HS-5 (cell line): ENCODE measurements at places on chromosomes 7 and 10.

DNA sequence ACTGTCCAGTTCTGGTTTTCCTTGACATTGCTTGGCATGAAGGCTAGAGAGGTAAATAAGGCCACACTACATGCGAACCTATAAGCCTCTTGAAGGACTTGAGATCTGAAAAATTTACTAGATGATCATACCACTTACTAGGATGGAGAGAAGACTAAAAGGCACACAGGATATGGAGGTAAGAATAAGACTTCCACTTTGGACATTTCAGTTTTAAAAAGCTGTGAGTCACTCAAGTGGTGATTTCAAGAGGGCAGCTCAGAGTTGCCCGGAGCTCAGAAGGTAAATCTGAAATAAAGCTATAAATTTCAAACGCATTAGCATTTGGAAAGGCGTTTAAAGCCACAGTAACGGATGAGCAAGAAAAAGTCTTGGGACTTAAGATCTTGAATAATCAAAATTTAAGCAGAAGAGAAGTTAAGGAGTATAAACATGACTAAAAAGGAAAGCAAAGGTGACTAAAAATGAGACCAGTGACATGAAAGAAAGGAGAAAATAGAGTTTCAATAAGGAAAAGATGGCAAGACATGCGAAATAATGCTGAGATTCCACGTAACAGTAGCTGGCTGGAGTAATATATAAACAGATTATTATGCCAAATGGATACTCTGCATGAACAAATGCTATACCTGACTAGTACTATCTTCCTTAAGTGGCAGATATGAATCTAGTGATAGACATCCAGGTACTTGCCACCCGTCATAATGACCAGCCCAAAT is 68.3 kb downstream of the SNX13 start:
- no peak for DNase-seq

GRCh38 chr7:43328785-43329380 is 216.4 kb downstream of the HECW1 start:
- DNase-seq: no peak

GRCh38 chr7:39493934-39494333 is 72.3 kb upstream of the YAE1 start:
- peak; percentile 14 for DNase-seq

- no peak for DNase-seq
Measured at GRCh38 chr7:44884621-44885393, 523 bp downstream of the PURB start.

- DNase-seq: no peak
Measured at GRCh38 chr10:88996927-88997326, 6.3 kb downstream of the FAS start.

GRCh38 chr7:94129443-94130140 is 125.4 kb upstream of the BET1 start:
- DNase-seq: peak; percentile 82

DNA sequence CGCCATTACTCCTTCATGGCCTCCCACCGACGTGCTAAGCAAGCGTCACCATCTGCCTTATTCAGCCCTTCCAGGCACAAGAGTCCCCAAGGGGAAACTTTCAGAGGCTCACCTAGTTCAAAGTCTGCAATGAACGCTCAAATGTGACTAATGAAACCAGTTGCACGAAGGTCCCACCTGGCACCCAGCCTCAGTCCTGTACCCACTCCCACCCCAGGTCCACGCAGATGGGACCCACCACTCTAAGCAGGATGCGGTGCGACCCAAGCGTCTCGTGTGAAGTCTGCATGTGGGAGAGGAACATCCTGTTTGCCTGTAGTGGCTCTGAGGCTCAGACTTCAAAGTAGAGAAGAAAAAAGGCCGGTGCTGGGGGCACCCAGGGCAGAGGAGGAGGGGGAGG is 40.3 kb downstream of the RGS10 start:
- no peak for DNase-seq

GRCh38 chr7:66815951-66816350 is 75.4 kb downstream of the RABGEF1 start:
- DNase-seq: no peak

DNA sequence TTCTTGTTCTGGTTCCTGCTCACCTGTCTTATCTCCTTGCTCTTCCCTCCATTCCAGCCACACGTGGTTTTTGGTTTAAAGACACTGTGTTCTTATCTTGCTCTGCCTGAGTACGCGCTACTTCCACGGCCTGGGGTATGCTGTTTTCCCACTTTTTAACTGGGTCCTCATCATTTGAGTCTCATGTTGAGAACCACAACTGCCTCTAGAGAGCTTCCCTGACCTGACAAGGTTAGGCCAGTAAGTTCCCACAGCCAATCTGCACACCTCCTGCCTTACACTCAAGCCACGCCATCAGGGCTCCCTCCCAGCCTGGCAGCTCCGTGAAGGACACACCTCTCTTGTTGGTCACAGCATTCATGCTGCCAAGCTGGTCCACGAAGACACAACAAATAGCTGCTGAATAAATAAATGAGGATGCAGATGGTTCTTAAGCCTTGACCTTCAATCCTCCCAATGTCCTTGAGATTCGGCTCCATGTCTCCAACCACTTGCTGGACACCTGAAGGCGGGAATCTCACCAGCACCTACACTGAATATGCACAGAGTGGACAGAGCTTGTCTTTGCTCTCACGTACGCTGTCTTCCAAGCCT is 201.7 kb upstream of the KLF14 start:
- no peak for DNase-seq

- DNase-seq: no peak
Measured at GRCh38 chr10:68434657-68435056, 27.6 kb upstream of the RUFY2 start.

DNA sequence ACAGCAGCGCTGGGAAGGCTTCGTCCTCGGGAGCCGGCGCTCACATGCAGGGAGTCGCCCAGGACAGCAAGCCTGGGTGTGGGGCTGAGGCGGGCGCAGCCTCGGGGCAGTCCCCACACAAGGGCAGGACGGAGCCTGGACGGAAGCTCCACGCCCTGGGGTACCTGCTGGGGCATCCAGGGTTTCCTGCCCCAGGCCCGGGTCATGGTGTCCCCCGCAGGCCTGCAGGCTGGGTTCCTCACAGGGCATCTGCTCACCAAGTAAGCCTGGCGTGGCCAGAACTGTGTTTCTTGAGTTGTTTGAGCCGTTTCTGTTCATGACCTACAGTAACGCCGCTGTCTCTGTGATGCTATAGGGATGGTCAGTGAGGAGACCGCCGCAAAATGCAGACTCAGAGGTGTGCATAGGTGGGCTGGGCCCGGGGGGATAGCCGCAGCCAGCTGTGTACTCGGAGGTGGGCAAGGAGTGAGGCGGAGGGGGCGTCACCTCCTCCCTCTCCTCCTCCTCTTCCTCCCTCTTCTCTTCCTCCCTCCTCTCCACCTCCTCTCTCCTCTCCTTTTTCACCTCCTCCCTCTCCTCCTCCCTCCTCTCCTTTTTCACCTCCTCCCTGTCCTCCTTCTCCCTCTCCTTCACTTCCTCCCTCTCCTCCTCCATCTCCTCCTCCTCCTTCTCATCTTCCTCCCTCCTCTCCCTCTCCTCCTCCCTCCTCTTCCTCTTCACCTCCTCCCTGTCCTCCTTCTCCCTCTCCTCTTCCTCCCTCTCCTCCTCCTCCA is 438.9 kb downstream of the DNAJB6 start:
- DNase-seq: no peak

DNA sequence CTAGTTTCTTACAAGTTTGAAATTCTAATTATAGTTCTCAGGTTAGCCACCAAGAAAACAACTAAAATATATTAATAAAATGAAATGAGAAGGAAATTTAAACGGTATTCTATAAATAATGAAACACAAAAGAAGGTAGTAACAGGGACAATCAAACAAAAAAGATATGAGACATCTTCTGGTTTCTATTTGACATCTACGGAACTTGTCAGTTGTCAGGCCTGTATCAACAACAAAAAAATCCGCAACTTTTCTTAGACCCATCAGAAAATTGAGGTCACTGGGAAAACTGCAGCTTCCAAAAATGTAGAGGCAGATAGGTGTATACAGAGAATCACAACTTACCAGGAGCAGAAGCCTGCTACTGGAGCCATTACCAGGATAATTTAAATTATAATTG is 70.6 kb downstream of the ZPBP start:
- DNase-seq: no peak

DNA sequence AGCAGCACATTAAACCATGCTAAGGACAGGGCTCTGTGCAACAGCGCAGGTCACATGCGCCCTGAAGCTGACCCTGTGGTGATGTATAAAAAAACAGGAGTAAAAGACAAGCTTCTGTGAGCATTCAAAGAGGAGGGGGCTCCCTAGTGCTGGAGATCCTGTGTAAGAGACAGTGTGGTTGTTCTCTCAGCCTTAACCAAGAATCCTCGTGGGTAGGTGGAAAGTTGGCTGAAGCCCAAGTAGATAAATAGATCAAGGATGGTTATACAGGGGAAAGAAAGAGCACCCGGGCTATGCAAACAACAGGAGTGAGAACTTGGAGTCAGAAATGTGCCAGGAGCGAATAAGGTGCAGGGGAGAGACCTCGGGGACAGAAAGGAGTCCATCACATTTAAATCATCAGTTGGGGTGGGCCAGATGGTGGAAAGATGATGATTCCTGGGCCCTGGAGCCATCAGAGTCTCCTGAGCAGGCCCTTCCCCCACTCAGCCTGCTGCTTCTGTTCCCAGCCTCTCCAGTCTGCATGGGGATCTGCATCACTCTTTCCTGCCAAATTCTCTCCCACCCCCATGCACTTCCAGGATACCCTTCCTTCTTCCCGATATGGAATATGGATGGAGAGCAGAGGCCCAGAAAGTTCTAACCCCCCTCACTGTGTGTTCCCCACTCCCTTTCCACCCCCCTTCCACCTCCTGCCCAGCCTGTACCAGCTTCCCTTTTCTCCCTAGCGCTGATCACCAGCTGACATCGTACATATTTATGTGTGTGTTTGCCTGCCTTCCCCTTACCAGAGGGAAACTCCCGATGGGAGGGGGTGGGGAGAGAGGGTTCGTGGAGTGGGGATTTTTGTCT is 78.1 kb upstream of the PRR15 start:
- DNase-seq: no peak

GRCh38 chr10:121025731-121026130 is 174.6 kb downstream of the WDR11 start:
- no peak for DNase-seq

DNA sequence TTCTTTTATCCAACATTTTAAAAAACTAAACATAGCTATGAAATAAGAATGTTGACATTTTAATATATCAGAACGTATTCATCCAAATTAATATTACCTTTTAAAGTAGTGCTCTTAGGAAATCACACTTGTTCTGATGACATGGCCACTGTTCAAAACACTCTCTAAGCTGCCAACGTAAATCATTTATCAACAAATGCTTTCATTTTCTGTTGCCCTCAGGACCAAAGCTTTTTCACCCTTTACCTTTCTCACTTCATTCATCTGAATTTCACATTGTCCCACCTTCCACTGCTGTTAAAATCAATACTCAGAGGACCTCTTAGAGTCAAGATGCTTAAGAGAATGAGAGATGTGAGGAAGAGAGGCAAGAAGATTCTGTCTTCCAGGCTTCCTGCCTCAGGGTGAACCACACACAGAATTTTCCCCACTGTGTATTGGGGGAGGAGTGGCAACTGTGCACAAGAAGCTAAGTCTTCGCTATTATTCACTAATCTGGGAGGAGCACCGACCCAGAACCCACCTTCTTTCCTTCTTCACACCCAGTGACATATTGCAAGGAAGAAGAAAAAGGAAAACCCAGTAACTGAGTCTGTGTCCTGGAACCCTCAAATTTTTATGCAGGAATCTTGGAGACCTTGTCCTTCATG is 21.0 kb downstream of the HIBADH start:
- no peak for DNase-seq

GRCh38 chr7:92831716-92832533 is 4.4 kb downstream of the CDK6 start:
- DNase-seq: peak; percentile 80

DNA sequence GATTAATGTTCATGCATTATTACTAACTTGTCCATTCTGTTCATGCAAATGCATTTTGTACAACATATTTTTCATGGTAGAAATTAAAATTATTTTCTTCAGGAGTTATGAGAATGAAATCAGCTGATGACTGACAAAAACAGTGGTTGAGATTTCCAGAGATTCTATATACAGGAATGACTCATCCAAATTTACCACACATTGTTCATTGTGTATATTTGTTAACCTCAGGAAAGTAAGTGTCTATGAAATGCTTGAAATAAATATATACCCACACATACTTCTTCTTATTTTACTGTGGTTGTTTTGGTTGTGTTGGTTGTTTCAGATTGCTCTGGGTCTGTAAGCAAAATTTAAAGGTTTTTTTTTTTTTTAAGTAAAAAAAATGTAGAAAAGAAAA is 108.1 kb upstream of the SP8 start:
- DNase-seq: no peak

DNA sequence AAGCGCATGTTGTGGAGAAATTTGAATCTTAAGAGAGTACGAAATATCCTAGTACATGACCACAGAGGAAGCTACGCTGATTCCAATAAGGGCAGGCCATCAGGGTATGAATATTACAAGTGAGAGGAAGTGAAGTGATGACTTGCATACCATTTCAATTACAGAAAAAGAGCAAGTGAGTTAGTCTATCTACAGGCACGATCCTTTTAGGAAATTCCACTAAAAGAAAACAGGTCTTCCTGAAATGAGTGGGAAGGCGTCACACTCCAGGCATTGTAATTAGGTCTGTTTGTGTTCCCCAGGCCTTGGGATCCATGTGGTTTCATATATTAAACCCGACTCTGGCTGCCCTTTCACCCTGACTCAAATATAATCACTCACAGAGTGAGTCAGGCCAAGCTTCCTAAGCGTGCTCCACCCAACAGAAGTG is 152.5 kb downstream of the SEMA3A start:
- peak; percentile 77 for DNase-seq

DNA sequence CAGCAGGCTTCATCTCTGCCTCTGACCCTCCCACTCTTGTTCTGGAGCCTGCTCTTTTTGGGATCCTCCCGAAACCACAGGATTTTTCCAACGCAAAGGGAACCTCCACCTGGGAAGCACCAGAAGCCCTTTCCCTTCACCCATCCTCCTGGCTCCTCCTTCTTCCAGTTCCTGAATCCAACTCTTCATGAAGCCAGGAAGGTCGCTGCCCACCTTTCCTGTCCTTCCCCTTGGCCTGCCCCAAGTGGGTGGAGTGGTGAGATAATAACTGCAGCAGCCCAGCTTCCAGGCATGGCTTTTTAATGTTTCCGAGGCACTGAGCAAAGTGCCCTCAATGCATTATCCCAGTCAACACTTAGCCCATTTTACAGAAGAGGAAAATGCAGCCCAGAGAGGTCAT is 70.8 kb upstream of the EEPD1 start:
- DNase-seq: no peak

- no peak for DNase-seq
Measured at GRCh38 chr10:51920672-51921071, 221.3 kb upstream of the CSTF2T start.

DNA sequence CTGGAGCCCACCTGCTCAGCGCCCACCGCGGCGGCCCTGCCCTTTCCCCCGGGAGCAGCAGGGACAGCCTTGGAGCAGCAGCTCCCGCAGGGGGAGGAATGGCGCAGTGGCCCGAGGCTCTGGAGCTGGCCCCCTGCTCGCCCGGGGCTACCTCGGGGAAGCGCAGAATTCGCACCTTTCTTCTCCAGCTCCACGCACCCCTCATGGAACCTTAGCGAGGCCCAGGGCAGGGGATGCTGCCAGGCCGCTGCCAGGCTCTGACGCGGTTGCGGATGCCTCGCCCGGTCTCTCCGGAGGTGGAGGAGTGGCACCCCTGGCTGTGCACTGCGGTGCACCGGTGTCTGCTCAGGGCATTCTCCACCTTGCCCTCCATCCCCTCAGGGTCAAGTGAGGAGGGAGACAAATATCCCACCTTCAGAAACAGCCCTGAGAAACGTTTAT is 84.9 kb upstream of the MKI67 start:
- DNase-seq: no peak

GRCh38 chr7:131130324-131130723 is 197.4 kb upstream of the MKLN1 start:
- no peak for DNase-seq

GRCh38 chr10:81013771-81014170 is 476.1 kb downstream of the SH2D4B start:
- DNase-seq: no peak
